NCI-H1048 (cell line): ENCODE measurements at places on chromosomes 5 and 9.
A peak's percentile ranks its signal among the peaks of the same experiment; 100 is the strongest.

DNA sequence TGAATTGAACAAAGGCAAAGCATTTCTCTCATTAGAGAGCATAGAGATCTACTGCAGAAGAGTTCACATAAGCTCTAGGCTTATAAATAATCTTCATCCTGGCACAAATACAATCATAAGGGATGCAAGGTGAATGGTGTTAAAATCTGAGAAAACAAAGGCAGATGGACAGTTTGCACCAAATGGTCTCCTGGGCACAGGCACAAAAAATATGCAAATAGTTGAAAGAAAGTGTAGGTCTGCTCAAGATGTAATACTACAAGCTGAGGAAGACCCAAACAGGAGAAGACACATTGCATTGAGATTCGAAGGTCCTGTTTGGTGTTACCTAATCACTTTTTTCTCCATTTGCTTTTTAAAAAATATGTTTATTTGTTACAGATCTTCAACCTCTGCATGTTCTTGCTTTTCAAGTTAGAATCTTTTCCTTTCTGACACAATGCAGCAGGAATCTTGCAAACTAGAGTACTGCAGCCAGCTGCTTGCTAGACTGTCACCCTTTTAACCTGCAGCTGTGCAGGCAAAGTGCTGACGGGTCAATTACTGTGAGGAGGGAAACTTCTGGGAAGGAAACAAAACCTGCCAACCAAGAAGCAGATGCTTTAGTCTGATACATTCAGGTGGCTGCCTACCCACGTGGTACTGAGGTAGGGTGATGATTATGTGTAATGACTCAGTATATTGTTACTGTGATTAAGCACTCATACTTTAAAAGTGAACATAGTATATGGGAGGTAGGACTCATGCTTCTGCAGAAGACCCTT, 1048.6 kb upstream of the SEMA6A start:
- DNase-seq = no peak

- no peak for DNase-seq
Measured at GRCh38 chr5:137279521-137280231, 219.4 kb downstream of the SPOCK1 start.

GRCh38 chr9:34633851-34634550, 3.6 kb downstream of the SIGMAR1 start:
- no peak for DNase-seq

GRCh38 chr9:36092509-36093215, 43.9 kb upstream of the GLIPR2 start:
- DNase-seq = no peak

DNA sequence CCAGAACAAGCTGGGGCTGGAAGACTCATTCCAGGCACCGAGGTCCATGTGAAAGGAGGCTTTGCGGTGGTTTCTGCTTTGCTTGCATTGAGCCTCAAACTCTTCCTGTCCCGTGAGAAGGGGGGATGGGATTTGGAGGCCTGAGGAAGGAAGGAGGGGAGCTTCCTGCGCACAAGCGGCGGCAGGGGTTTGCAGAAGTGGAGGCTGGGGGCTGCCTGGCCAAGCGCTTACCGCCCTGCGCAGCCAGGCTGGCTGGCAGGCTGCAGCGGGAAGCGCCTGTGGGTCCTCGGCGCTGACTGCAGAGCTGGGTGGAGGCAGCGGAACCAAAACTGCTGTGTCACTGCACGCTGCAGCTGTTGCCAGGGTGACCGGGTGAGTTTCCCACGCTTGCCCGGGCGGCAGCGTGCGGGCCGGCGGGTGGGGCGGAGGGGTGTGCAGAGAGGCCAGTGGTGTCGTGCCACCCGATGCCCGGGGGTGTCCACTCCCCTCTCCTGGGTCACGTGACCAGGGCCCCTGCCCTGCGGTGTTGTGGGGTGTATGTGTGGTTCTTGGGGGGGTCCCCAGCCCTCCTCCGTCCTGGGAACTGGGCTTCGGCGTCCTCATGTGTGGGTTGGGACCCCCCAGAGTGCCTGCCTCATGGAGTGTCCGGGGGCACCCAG, 81.0 kb downstream of the RXRA start:
- DNase-seq = peak; percentile 52

GRCh38 chr5:73826301-73827105, 200.5 kb downstream of the ARHGEF28 start:
- DNase-seq = no peak

DNA sequence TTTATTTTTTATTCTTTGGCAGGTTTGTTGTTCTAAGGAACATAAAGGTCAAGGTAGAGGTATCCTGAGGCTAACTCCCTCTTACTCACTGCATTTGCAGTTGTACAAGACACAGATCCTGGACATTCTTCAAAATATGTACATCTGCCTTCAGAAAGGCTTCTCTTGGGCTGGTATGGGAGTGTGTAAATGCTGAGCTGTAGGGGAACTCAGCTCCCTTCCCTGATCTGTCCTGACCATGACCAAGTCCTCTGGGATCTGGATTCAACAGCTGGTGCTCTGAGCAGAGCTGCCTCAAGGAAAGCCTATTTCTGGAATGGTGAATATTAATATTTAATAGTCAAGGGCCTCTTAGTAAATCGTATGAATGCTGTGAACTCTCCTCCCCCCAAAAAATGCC, 117.4 kb downstream of the PRKACG start:
- DNase-seq = no peak

GRCh38 chr9:136228107-136228875, 17.3 kb downstream of the QSOX2 start:
- no peak for DNase-seq

DNA sequence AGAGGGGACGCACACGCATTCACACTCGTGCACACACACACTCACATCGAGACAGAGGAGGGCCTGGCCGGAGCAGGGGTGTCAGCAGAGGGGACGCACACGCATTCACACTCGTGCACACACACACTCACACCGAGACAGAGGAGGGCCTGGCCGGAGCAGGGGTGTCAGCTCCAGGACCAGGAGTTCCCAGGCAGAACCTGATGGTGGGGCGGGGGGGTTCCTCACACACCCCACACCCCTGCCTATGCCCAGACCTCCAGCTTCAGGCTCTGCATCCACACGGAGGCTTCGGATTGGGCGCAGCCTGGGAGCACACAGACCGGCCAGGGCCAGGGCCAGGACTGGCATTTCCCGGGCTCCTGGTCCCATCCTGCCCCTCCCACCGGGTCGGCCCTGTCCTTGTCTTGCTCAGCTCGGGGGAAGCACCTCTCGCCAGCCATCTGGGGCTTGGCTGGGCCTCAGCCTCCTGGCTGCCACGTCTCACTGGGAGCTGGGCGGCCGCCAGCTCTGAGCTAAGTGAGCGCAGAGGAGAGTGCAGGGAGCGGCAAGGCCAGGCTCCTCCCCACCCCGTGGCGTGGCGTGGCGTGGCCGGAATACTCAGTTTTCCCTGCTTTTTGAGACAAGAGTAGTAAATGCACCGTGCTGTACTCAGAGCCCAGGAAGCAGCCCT, 31.3 kb downstream of the ADAMTS2 start:
- DNase-seq = no peak

DNA sequence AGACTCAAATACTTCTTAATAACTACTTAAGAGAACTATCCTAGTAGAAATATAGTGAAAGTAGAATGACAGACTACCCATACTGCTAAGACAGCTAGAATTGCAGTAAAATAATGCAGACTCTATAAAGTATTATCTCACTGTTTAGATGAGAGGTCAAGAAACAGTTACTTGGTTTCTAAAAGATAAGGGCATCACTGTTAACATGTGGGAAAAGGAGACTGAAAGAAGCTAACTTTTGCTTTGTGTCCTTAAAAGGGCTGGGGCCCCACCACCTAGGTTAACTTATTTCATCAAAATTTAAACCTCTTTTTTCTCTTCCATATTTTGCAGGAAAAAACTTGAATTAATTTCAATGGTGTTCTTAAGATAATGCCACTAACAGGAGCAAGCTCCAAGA, 204.3 kb downstream of the CNTLN start:
- DNase-seq = no peak

GRCh38 chr9:111158363-111158762, 120.1 kb upstream of the LPAR1 start:
- no peak for DNase-seq

- no peak for DNase-seq
Measured at GRCh38 chr9:130480673-130481072, 35.9 kb downstream of the ASS1 start.

DNA sequence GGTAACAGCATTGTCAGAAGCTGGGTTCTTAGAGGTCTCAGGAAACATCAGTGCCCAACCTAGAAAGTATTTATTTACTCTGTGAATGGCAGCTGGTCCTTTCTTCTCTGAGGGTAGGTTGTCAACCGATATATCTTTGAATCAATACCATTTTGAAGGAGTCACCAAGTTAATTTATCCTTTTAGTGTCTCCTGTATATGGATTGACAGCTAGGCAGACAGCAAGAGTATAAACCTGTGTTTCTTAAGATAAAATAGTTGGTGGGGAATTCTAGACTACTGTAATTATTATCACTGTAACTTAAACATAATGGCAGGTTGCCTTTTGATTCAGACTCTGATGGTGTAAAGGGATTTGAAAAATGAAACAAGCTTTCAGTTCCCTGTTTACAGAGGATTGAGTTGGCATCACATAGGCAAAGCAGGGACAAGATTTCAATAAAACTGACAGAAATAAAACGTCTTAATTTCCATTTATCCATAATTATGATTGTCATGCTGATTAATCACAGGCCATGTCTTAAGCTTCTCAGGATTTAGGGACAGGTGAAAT, 190.8 kb upstream of the HAPLN1 start:
- no peak for DNase-seq

DNA sequence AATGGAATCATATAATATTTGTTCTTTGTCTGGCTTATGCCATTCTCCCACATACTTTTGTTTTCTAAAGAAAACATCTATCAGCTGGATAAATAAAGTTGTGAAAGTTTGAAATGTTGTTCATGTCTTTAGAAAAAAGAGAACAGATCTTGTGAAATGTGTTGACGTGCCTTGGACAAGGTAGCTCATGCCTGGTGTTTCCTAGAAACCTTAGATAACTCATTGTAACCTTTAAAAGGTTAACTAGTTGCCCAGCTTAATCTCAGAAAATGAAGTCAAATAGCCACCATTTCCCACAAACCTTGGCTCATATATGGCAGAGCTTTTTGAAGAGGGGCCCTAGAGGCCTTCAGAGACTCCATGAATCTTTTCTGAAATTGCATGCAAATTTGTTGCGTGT, 15.3 kb downstream of the CDO1 start:
- no peak for DNase-seq

- no peak for DNase-seq
Measured at GRCh38 chr9:38117651-38118050, 48.6 kb upstream of the SHB start.

DNA sequence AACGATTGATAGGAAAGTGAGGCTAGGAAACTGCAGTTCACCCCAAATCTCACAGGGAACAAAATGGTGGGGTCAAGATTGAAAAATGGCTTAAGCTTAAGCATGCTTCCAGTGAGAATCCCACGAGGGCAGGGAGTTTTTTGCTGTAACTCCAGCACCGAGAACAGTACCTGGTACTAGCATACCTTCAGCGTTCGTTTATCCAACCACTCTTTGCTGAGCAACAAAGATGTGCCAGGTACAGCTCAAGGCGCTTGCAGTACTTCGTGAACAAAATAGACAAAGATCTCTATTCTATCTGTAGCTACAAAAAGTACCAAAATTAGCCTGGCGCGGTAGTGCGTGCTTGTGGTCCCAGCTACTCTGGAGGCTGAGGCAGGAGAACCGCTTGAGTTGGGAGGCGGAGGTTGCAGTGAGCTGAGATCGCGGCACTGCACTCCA, 778 bp upstream of the PPP6C start:
- no peak for DNase-seq

GRCh38 chr5:150077996-150078801, 8.2 kb downstream of the CSF1R start:
- DNase-seq = no peak

DNA sequence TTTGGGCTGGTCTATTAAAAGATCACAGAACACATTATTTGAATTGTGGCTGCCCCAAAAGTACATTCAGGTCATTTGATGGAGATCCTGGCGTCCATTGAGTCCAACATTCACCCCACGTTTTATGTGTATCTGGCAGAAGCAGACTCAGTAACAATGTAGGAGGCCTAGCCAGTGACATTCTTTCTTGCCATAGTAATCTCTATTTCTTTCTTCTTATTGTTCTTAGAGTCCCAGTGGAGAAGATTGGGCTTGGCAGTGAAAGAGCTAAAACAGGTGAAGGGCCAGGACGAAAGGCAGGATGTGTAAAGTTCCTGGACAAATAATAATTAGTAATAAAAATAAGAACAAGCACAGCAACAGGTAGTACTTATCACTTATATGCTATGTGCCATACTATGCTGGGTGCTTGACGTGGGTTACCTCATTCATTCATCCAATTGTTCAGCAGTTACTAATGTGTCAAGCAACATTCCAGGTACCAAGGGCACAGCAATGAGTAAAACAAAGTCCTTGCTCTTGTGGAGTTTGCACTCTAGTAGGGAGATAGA, 12.6 kb upstream of the ANKH start:
- no peak for DNase-seq

DNA sequence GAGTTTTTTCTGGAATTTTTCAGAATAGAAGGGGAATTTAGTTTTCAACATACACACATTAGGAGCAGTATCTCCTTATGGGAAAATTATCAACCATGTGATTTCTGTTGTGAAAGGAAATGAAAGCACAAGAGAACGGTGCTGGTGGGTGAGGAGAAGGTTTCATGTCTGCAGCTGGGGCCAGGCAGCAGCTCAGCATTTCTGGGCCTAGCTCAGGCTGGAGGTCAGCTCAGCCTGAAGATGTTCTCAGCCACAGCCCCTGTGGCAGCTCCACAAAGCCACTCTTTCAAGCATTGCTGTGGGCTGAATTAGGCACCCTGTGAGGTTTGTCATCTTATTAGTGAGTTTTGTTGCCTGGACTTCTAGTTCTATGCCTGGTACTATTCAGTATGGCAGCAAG, 90.3 kb downstream of the DIRAS2 start:
- no peak for DNase-seq

GRCh38 chr5:1262381-1262780, 32.5 kb downstream of the TERT start:
- no peak for DNase-seq

GRCh38 chr5:115033861-115034260, 135.8 kb downstream of the TRIM36 start:
- no peak for DNase-seq

DNA sequence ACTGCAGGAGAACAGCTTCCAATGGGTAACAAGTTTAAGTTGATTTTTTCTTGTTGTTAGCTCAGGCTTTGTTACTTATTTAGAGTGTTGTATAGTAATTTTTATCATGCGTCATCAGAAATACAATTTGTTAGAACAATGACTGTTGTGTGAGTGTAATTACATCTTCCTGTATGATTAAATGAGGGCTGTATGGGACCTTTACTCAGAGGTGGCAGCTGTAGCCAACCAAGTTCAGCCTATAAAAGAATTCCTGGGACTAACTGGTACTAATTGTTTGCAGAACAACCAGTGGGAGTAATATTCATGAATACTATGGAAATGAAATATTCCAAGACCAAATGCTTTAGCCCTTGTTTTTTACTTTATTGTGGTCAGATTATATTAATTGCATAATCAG, 30.8 kb upstream of the TJP2 start:
- DNase-seq = no peak

- DNase-seq = peak; percentile 38
Measured at GRCh38 chr9:130834371-130835336, at the start of gene ABL1. TSS of gene ABL1 (plus strand) at chr9:130835254. CDS start at chr9:130835447, 193 bp downstream.
